Left ventricle myocardium inferior (tissue), 1 donor: ENCODE measurements at places on chromosomes 5 and 9. TPM values are rescaled to one million over a fixed set of nuclear protein-coding genes. Genes with fewer than 3 reads are reported as not detected.

DNA sequence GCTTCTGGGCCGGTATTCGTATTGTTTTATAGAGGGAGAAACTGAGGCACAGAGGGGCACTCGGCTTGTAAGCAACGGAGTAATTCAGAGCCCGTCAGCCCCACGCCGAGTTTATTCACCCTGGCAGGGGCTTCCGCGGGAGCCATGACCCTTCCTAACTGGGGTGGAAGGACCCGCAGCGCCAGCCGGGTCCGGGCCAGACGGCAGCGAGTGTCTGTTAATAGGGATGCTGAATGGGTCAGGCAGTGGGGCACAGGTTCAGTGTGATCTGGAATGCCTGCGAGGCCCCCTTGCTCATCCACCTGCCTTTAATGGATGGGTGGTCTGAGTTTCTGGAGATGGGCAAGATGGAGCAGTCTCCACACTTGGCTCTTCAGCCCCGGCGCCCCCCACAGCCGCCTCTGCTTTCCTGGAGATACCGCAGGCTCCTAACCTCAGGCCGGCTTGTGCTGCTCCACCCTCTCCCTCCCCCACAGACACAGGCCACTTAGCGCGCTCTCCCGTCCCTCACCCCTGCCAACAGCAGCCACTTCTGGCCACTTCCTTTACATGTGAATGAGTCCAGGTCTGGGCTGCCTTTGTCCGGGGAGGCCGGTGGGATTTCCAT, 147.1 kb downstream of the ERCC6L2 start:
- no peak for DNase-seq

GRCh38 chr5:52895572-52896413, 93.4 kb upstream of the ITGA2 start:
- no peak for DNase-seq

GRCh38 chr9:122360891-122361290, 9.9 kb upstream of the PTGS1 start:
- DNase-seq = no peak

DNA sequence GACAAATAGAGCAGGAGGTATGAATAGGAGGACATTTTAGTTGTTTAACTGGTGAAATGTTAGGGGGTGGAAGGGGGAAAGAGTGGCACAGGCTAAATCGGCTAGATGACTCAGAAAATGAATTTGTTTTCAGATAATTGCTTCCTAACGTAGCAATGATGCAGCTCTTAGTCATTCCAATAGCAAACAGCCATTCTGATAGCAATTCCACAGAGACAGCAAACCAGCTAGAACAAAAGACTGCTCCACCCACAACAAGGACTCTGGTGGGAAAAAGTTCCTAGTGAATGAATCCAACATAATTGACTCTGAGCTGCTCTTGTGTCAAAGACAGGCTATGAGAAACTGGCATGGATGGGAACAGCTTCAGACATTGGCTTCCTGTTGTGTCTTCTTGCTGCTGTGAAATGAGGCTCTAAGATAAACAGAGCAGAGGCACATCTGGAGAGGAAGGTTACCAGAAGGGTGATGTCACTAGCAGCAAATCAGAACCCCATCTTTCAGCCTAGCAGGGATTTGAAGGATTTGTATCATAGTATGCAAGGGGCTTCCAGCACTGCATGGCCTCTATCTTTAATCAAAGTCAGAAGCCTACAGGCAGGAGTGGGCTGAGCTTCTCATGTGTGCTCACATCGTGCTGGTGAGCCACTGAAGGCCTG, 28.1 kb upstream of the F2RL1 start:
- no peak for DNase-seq

DNA sequence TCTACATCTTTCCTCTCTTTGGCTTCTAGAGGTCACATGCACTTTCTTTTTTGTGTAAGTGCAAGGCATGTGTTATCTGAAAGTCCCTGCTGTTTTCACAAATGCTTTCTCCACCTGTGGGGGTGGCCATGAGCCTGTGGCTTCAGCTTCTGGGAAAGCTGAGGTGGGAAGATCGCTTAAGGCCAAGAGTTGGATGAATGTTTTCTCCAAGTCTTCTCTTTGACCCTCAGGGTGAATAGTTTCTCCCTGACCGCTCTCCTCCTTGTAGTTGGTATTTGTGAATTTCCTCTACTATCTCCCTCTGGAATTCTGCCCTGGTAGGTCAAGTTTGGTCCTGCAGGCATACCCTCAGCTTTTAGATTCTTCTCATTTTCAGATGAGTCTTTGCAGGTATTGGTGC, 74.2 kb downstream of the UGCG start:
- DNase-seq = no peak

GRCh38 chr5:63085561-63085960, 506.9 kb downstream of the LRRC70 start:
- no peak for DNase-seq

DNA sequence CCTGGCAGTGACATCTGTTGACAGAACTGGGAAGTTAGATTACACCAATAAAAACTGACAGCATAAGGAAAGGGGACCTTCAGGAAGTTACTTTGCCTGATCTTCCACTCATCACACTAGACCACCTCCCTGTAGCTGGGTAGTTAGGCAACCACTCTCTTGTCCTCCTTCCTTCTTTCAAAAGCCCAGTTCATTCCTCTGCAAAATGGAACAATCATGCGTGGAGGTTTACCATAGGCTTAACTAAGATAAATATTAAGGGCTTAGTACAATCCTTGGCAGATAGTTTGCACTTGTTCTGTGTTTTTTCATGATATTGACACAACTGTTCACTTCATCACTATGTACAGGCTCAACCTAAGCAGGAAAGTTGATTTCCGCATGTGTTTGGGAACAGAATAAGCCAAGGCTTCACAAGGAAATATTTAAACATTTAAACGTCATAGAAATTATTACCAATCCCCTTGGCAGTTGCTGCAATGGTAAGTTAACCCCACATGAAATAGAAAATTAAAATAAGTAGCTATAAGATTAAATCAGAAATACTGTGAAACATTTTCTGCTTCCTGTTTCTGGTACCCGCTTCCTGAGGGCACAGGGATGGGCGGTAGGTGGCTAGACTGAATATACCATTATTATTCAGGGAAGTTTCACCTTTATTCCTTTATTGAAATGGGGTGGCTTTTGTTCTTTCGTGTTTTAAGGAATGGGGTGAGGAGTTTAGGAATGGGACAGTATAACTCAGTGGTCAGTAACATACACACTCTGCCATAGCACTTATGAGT, 9.9 kb upstream of the PTGER4 start:
- no peak for DNase-seq

DNA sequence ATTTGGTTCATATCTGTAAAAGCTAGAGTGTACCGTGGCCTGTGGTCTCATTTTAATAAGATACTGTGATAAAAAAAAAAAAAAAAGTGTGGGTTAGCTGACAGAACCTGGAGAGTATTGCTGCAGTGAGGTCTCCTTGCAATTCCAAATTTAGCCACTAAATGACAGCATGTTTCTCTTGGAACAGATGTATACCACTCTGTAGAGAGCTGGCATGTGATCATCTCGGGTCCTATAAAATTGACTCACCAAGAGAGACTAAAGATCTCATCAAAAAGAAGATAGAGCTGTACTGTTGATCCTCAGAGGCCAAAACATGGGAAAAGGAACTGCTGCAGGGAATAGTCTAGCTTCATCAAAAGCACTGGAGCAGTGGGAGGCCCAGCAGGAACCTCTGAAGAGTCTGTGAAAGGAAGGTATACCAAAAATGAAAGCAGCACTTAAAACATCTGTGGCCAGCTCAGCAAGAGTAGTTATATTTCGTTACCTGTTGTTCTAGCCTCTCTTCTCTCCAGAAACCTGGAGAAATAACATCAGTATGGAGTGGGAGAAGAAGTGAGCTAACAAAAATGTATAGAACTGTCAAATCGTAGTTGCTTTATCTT, 826.8 kb downstream of the EFNA5 start:
- DNase-seq = no peak

- DNase-seq = peak; percentile 85
Measured at GRCh38 chr9:35945341-35946018, 12.5 kb downstream of the OR2S2 start.

- no peak for DNase-seq
Measured at GRCh38 chr9:134419000-134419683, 92.9 kb downstream of the RXRA start.

- no peak for DNase-seq
Measured at GRCh38 chr5:120354126-120354525, 110.0 kb upstream of the PRR16 start.

- DNase-seq = no peak
Measured at GRCh38 chr9:88308831-88309560, 79.2 kb upstream of the SPIN1 start.

GRCh38 chr5:169250887-169251286, 50.1 kb downstream of the SLIT3 start:
- DNase-seq = no peak

DNA sequence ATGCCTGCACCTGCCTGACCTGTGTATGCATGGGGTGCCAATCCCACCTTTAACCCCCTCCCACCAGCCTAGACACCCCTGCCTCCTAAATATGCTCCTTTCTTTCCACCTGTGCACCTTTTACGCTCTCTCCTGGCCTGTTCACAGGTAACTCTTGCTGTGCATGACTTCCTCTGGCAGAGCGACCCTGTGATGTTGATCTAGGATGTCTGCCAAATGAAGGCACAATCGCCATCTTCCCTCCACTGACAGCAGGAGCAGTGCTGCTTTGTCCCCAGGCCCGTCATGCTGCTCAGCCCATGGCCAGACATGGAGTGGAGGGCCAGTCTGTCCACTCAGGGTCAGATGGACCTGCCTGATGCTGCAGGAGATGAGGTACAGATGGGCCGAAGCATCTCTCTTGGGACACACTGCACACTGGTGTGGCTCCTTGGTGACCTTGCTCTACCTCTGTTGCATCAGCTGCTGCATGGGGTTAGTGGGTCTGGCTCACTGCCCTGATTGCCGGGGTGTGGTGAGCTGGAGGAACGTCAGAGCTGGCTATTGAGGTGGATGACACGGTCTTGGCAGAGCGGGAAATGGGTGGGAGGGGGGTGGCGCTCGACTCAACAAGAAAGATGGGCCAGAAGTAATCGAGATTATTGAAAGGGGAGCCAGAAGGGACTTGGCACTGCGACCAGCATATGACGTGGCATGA, 101.7 kb upstream of the PITX1 start:
- peak; percentile 44 for DNase-seq

DNA sequence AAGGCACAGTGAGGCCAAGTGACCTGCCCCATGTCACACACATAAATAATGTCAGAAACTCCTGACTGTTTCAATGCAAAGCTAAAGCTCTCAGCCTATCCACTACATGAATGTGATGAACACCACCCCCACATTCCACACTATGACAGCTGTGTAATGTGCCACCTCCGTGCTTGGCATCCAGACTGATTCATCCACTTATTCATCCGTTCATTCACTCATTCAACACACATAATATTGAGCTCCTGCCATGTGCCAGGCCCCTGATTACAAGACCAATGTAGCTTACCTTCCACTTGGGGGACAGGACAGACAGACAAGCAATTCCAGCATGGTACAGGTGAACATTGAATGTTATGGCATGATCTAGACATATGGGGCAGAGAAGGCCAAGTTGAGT, 46.2 kb upstream of the FABP6 start:
- DNase-seq = no peak

DNA sequence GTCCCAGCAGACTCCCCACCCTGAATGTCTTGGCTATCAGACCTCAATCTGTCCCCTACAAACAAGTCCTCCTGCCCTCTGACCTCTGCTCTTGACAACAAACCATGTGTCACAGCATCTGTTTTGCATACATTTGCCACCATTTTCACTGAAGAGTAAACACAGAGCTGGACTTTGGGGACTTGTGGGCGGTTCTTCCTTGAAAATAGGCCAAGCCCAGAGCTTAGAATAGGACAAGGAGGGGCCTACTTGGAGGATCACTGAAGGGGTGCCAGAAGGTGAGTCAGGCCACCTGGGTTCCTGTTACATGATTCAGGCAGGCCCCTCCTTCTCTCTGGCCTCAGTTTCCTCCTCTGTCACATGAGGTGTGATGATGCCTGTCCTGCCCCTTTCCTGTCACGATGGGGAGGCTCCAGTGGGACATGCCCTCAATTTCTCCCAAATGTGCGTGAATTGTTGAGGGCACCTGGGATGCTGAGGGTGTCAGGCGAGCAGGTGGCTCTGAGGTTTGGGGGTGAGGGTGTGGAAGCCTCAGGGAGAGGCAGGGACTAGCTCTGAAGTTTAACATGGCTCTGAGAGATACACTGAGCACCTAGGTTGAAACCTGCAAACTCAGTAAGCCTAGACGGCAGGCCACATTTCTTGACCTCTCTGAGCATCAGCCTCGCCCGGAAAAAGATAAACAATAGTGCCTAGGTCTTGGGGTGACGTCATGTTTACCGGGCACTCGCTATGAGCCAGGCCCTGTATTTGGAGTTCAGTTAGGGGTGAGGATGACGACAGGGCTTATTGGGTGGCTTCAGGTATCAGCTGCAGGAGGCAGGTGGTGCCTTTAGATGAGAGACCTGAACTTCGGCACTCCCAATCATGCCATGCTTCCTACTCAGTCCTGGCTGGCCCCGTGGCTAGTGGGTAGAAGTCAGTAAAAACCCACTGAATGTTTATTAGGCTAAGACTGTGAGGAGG, 107.6 kb upstream of the PITX1 start:
- no peak for DNase-seq

- no peak for DNase-seq
Measured at GRCh38 chr9:88015606-88016005, 41.3 kb upstream of the CDK20 start.

GRCh38 chr5:96844481-96844990, 31.8 kb upstream of the ERAP2 start:
- no peak for DNase-seq

DNA sequence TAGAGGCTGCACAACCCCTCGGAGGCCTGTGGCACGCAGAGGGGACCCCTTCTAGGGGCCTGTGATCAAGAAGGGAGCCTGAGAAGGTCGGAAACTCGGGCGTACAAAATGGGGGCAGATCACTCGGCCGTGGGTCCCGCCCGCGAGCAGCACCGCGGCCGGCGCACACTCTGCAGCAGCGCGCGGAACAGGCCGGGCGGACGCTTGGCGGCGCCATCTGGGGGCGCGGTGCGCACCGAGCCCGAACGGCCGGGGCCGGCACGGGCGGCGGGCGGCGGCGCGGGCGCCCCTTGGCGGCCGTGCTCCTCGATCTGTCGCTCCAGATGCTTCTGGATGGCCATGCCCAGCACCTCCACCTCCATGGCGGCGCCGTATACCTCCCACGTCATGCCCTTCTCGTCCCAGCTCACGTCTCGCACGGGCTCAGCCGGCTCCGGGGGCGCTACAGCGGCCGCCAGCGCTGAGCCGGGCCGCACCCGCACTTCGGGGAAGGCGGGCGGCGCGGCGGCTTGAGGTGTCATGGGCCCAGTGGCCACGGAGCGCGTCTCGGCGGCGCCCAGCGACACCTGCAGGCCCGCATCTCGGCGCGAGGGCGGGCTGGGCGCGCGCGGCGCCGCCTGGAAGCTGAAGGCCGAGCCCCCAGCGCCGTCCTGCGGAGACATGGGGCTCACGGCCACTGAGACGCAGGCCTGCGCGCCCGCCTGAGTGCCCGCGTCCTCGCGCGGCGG, 13.1 kb downstream of the GPRIN1 start:
- DNase-seq = peak; percentile 22

GRCh38 chr9:122055701-122056100, 37.4 kb downstream of the TTLL11 start:
- no peak for DNase-seq

- DNase-seq = no peak
Measured at GRCh38 chr5:29214839-29215238, 1978.6 kb upstream of the CDH6 start.

- no peak for DNase-seq
Measured at GRCh38 chr5:29769474-29769873, 1424.0 kb upstream of the CDH6 start.

GRCh38 chr9:74639112-74639511, 142.0 kb downstream of the RORB start:
- no peak for DNase-seq

The IL33 gene
- 27.1 TPM for total RNA-seq

The ZNF346 gene
- 8.5 TPM for total RNA-seq

The ERGIC1 gene
- 79.4 TPM for total RNA-seq

The CA9 gene
- not detected for total RNA-seq

The AIF1L gene
- 16.5 TPM for total RNA-seq

The GPR151 gene
- total RNA-seq = not detected
